ENCODE measurements at places on chromosomes 13 and 19. TPM values are rescaled to one million over a fixed set of nuclear protein-coding genes. Genes with fewer than 3 reads are reported as not detected.

DNA sequence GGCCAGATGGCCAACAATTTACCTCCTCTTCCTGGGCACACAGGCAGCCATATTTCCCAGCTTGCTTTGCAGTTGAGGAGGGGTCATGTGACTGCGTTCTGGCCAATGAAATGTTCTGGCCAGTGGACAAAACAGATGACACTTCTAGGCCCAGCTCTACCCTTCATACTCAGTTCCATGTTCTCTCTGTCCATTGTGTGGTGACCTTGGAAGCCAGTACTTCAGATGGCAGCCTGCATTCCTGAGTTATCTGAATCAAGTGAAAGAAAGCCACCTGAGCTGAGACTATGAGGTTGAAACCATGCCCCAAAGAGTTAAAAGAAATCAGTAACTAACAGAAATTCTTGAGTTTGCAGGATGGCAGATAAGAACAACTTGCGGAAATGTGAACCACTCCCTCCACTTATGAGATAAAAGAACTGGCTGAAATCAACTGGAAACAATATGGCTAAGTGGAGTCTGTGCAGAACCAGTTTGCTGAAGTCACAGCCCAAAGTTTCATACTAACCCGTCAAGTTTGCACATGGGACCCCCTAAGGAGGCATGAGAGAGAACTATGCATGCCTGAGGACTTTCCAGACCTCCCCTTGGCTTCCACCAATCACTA is 8.1 kb downstream of the FAM187B start:
- H3K4me1 ChIP-seq = peaks cover 22% of the 10 kb centered on the region
- no peak for DNase-seq

DNA sequence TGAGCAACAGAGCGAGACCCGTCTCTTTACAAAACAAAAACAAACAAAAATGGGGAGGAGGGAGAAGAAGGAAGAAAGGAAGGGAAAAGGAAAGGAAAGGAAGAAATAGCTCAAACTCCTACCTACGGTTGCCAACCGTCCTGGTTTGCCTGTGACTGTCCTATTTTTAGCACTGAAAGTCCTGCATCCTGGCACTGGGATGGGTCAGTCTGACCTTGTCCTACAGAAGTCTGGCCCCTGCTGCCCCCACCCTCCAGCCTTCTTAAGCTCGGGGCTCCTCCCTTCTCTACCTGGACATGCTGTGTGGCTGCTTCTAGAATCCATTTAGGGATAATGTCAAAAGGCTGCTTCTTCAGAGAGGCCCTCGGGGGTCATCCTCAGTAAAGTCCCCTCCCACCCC is 1.2 kb upstream of the STXBP2 start:
- peaks cover 34% of the 10 kb centered on the region for H3K4me1 ChIP-seq
- H3K36me3 ChIP-seq = peaks cover 14% of the 10 kb centered on the region
- peak overlapping the region; percentile 4 for H3K4me3 ChIP-seq
- peaks cover 36% of the 10 kb centered on the region for H3K27me3 ChIP-seq
- DNase-seq = no peak

DNA sequence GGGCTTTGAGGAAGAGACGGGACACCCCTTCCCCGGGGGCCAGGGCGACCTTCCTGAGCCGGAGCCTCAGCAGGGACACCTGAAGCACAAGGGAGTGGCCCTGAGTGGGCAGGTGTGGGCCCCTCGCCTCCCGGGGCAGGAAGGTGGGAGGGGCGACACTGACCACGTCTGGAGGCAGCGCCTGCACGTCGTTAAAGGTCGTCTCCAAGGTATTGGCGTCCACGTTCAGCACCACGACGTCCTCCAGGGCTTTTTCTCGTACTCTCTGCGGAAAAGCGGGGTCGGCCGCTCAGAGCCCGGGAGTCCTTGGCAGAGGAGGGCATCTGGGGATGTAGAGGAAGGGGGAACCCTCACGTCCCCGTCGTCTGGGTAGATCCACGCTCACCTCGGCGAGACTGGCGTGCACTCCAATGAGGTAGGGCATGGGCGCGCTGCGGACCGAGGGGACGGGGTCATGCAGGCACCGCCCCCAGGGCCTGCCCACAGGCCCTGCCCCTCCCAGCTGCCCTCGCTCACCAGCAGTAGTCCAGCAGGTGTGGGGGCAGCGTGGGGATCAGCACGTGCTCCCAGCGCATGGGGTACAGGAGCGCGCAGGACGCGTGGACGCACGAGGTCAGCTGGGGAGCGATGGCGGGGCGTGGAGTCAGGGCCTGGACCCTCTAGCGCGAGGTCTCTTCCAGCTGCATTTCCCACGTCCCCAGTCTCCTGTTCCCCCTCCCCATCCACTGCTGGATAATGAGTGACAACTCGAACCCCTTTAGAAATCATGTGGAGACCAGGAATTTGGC is 6.1 kb downstream of the DENND1C start:
- DNase-seq = no peak
- peak overlapping the region; percentile 48 for H3K4me3 ChIP-seq
- no peak overlapping the region for H3K27ac ChIP-seq
- H3K4me1 ChIP-seq = peaks cover 17% of the 10 kb centered on the region
- H3K36me3 ChIP-seq = no peaks in the 10 kb centered on the region
- H3K27me3 ChIP-seq = peaks cover 91% of the 10 kb centered on the region

The WTIP gene
- total RNA-seq = 19.5 TPM

DNA sequence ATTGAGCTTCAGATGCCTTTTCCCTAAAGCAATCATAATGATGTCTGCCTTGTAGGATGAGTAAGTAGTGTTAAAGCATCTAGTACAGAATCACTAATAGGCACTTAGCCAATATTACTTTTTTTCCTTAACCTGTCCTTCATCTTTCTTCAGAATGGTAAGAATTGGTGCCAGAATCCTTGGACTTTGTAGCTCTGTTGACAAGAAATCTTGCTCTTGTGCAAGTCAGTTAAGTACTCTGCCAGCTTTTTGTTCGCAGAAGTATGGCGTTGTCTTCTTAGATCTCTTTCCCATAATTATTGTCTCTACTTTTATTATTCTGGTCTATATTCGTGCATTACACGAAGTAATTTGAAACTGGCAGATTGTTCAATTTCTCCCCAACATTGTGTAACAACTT is 554.5 kb downstream of the PCDH9 start:
- no peaks in the 10 kb centered on the region for H3K27me3 ChIP-seq
- no peaks in the 10 kb centered on the region for H3K36me3 ChIP-seq
- H3K4me1 ChIP-seq = no peaks in the 10 kb centered on the region
- no peak overlapping the region for H3K4me3 ChIP-seq
- DNase-seq = no peak

GRCh38 chr19:49594993-49595818 is 4.2 kb downstream of the PRR12 start:
- DNase-seq = no peak
- peaks cover 40% of the 10 kb centered on the region for H3K4me1 ChIP-seq
- H3K27ac ChIP-seq = no peak overlapping the region
- H3K4me3 ChIP-seq = no peak overlapping the region
- H3K36me3 ChIP-seq = peaks cover 65% of the 10 kb centered on the region

- no peak for DNase-seq
- H3K27ac ChIP-seq = no peak overlapping the region
- no peaks in the 10 kb centered on the region for H3K27me3 ChIP-seq
- peaks cover 48% of the 10 kb centered on the region for H3K36me3 ChIP-seq
Measured at GRCh38 chr19:58091251-58091995, 6.6 kb downstream of the ZSCAN18 start.

GRCh38 chr13:25330541-25330940 is 29.1 kb downstream of the NUP58 start:
- H3K36me3 ChIP-seq = peaks cover 80% of the 10 kb centered on the region
- H3K4me1 ChIP-seq = no peaks in the 10 kb centered on the region
- no peaks in the 10 kb centered on the region for H3K27me3 ChIP-seq
- H3K27ac ChIP-seq = no peak overlapping the region

DNA sequence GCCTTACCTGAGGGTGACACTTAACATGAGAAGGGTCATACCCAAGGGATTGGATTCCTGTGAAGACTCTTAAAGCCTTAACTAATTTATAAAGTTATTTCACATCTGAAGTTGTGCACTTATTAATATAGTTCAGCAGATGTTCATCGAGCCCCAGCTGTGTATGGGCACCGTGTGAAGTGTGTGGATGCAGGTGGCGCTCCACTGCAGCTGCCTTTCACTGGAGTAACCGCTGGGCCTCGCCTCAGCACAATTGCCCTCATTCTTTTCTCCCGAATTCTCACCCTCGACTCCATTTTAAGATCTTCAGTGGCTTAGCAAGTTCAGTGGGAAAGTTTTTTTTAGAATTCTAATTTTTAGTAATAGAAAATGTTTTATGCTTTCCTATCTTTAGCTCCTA is 66.2 kb downstream of the DPY19L3 start:
- no peaks in the 10 kb centered on the region for H3K4me1 ChIP-seq
- no peak overlapping the region for H3K27ac ChIP-seq
- no peak overlapping the region for H3K4me3 ChIP-seq
- DNase-seq = no peak

GRCh38 chr13:21399741-21400140 is 59.4 kb downstream of the ZDHHC20 start:
- no peak overlapping the region for H3K27ac ChIP-seq
- H3K27me3 ChIP-seq = no peaks in the 10 kb centered on the region
- no peak for DNase-seq
- no peaks in the 10 kb centered on the region for H3K4me1 ChIP-seq
- H3K4me3 ChIP-seq = no peak overlapping the region
- H3K36me3 ChIP-seq = peaks cover 48% of the 10 kb centered on the region

DNA sequence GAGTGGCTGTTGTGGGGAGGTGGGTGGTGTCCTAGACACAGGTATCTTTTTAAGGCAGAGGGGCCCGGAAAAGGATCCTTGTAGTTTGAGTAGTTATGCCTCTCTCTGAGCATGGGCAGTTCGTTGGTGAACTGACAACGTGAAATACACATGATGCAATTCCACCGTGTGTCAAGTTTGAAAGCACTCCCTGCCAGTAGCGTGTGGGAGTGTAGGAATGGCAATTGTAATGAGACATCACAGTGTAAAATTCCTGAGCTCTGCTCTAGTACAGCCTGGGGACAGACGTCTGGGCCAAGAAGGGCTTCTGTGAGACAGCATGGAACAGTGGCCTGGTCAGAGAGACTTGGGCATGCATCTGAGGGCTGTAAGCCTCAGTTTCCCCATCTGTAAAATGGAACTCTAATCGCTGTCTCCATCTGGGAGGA is 10.4 kb upstream of the ASF1B start:
- peaks cover under 1% of the 10 kb centered on the region for H3K36me3 ChIP-seq
- H3K27ac ChIP-seq = no peak overlapping the region
- H3K27me3 ChIP-seq = no peaks in the 10 kb centered on the region
- H3K4me1 ChIP-seq = peaks cover 43% of the 10 kb centered on the region
- no peak for DNase-seq

GRCh38 chr19:41019346-41019745 is 28.3 kb downstream of the CYP2B6 start:
- peaks cover 68% of the 10 kb centered on the region for H3K27me3 ChIP-seq
- no peak overlapping the region for H3K4me3 ChIP-seq
- no peaks in the 10 kb centered on the region for H3K4me1 ChIP-seq
- H3K36me3 ChIP-seq = no peaks in the 10 kb centered on the region
- no peak for DNase-seq
- H3K27ac ChIP-seq = no peak overlapping the region

- no peak overlapping the region for H3K27ac ChIP-seq
- no peaks in the 10 kb centered on the region for H3K36me3 ChIP-seq
- no peak for DNase-seq
Measured at GRCh38 chr19:28170066-28170465, 1042.9 kb downstream of the UQCRFS1 start.

The AXL gene
- total RNA-seq = 13.6 TPM

DNA sequence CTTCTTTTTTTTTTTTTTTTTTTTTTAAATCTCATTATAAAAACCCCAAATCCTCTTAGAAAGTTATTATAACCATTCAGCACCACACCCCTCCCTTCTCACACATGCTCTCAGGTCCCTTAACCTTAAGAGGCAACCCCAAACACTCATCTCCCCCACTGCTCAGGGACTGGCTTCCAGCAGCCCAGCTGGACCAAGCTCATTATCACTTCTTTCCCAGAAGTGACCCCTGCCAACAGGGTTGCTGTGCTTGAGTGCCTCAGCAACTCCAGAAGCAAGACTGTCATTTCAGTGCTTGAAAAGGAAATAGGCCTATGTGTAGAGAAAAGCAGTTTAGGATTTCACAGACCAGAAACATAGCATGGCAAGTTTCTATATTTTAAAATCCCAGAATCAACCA is 84.3 kb downstream of the SLAIN1 start:
- no peaks in the 10 kb centered on the region for H3K36me3 ChIP-seq
- H3K4me1 ChIP-seq = peaks cover 5% of the 10 kb centered on the region
- H3K27ac ChIP-seq = no peak overlapping the region
- H3K27me3 ChIP-seq = no peaks in the 10 kb centered on the region
- DNase-seq = peak; percentile 18

DNA sequence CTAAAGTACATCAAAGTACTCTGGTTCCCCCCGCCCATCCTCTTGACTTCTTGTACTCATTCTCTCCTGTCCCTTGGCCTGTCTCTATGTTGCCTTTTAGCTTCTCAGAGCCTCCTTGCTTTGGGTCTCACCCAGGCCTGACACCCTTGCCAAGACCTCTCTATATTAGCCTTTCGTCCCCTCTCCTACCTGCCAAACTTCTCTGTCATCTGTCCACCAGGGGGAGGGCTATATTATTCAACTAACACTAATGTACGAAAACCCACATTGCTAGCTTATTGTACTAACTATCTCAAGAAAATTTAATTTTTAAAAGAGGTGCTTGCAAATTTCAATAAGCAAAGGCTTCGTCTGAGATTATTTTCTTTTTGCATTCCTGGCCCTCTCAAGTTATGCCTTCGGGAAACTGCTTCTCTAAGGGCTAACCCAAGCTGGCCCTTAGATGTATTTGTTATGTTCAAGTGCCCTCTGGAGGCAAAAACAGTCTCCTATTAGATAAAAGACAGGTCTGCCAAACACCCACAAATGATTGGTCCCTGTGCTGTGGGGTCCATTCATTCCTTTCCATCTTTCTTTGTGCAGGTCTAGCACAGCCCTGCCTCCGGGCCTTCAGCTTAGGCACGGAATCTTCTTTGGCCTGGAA is 6.3 kb upstream of the MRPS31 start:
- H3K27me3 ChIP-seq = no peaks in the 10 kb centered on the region
- H3K4me1 ChIP-seq = peaks cover 7% of the 10 kb centered on the region
- no peak for DNase-seq
- H3K4me3 ChIP-seq = peak overlapping the region; percentile 47

GRCh38 chr19:3899531-3900294 is 19.2 kb downstream of the ATCAY start:
- peaks cover 9% of the 10 kb centered on the region for H3K27me3 ChIP-seq
- no peaks in the 10 kb centered on the region for H3K36me3 ChIP-seq
- no peak for DNase-seq
- H3K4me1 ChIP-seq = no peaks in the 10 kb centered on the region
- H3K4me3 ChIP-seq = no peak overlapping the region
- no peak overlapping the region for H3K27ac ChIP-seq

DNA sequence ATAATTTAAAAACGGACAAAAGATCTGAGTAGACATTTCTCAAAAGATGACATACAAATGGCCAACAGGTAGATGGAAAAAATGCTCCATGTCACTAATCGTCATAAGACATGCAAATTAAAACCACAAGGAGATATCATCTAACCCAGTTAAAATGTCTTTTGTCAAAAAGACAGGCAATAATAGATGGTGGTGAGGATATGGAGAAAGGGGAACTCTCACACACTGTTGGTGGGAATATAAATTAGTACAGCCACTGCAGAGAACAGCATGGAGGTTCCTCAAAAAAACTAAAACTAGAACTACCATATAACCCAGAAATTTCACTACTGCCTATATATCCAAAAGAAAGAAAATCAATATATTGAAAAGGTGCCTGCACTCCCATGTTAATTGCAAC is 37.9 kb downstream of the OR10H4 start:
- H3K27me3 ChIP-seq = peaks cover 53% of the 10 kb centered on the region
- H3K4me3 ChIP-seq = no peak overlapping the region
- DNase-seq = no peak
- H3K27ac ChIP-seq = no peak overlapping the region
- H3K4me1 ChIP-seq = no peaks in the 10 kb centered on the region
- H3K36me3 ChIP-seq = no peaks in the 10 kb centered on the region
